ENCODE measurements at places on chromosomes 4 and X. TPM values are rescaled to one million over a fixed set of nuclear protein-coding genes. Genes with fewer than 3 reads are reported as not detected.

CT83 gene
- not detected for total RNA-seq

SORBS2 gene
- total RNA-seq: 49.2 TPM

OTUD6A gene
- not detected for total RNA-seq

CT45A1 gene
- not detected for total RNA-seq

GRCh38 chr4:182644683-182645050, 272.5 kb downstream of the DCTD start:
- DNase-seq: no peak

DNA sequence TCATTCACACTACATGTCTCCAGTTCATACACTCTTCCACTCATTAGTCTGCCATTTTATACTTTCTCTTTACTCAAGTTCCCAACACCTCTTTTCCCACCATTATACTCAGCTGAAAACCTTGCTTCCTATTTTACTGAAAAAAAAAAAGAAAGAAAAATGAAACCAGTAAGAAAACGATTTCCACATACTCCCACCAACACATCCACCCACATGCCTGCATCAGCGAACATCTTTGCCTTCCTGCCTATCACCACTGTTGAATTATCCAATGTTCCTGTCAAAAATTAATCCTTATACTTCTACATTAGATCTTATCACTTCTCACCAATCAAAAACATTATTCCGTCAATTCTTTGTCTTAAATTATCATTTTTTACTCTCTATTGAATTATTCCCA, 188.1 kb upstream of the FAM241A start:
- no peak for DNase-seq

DNA sequence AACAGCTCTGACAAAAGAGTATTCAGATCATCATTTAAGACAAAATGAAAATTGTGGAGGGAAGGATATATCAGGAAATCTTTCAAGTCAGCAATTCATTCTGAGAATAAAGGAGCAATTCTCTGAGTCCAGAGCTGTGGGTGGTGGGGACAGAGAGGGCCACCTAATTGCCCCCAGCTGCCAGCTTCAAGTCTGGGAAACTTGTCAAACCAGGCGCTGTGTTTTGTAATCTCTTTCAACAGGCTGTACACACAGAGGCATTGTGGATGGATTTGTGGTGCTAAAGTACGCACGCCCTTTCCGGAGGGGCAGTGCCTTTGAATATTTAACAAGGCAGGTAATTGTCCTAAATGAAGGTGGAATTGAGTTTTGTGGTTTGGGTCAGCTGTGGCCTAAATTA, 591.1 kb upstream of the BOD1L1 start:
- DNase-seq: peak; percentile 45

MID1IP1 gene
- 23.3 TPM for total RNA-seq

WNK3 gene
- 2.7 TPM for total RNA-seq

GRCh38 chr4:153243468-153243867, 39.2 kb downstream of the TRIM2 start:
- DNase-seq: no peak

GRCh38 chr4:764405-765169, 59.0 kb downstream of the PCGF3 start:
- DNase-seq: no peak

DNA sequence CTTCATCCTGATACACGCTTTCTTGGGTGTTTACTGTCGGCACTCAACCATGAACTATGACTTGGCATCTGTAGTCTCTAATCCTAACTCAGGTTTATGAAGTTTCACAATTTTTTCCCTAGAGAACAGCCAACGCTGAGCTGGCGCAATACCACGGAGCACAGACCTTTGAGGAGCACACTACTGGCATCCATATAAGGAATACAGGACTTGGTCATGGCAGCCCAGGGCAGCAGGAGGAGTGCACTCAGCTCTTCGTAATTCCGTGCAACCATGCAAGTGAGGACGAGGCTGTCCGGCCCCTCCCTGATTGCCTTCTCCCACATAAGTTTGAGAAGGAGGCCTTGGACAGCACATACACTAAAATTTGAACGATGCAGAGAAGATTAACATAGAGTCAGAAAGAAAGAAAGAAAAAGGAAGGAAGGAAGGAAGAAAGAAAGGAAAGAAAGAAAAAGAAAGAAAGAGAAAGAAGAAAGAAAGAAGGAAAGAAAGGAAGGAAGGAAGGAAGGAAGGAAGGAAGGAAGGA, 41.0 kb upstream of the PDLIM5 start:
- DNase-seq: no peak

GRCh38 chr4:8291036-8291682, 21.6 kb downstream of the HTRA3 start:
- no peak for DNase-seq

TRAM1L1 gene
- total RNA-seq: 5.8 TPM

GRCh38 chr4:159937595-159937994, 834.7 kb downstream of the RAPGEF2 start:
- DNase-seq: no peak

DNA sequence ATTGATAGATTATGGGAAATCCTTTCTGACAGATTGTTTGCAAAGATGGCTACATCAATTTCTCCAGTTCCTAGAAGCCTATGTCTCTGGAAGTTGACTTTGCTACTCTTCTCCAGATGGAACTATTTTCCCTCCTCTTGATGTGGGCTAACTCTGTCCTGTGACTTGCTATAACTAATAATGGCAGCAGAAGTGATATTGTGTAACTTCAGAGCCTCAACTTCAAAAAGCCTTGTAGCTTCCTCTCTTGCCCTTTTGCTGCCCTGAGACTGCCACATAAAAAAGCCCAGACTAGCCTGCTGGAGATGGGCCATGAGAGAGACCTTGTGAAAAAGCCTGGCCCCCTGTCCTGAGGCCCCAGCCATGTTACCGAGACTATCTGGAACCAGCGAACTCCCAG, 210.7 kb upstream of the SLC7A11 start:
- DNase-seq: no peak
